CD4-positive, alpha-beta T cell treated with Interleukin-4 for 4 hours (primary cell): ENCODE measurements at places on chromosomes 7 and 10.

DNA sequence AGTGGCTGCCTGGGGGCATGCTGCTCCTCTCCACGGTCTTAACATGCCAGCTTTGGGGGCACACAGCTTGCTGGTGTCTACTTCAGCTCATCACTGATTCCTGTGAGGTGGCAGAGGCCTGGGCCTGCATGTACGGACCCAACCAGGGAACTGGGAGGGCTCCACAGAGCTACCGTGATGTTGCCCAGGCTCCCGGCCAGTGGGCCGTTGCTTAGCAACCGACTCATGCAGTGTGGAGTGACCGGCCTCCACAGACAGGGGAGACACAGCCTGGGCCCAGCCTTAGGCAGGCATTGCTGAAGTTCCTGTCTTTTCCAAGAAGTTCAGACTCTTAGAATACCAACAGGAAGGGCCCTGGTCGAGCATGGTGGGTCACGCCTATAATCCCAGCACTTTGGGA, 25.8 kb upstream of the SH2B2 start:
- no peak for DNase-seq

- no peak for DNase-seq
Measured at GRCh38 chr10:115657161-115657860, 564.1 kb downstream of the ATRNL1 start.

DNA sequence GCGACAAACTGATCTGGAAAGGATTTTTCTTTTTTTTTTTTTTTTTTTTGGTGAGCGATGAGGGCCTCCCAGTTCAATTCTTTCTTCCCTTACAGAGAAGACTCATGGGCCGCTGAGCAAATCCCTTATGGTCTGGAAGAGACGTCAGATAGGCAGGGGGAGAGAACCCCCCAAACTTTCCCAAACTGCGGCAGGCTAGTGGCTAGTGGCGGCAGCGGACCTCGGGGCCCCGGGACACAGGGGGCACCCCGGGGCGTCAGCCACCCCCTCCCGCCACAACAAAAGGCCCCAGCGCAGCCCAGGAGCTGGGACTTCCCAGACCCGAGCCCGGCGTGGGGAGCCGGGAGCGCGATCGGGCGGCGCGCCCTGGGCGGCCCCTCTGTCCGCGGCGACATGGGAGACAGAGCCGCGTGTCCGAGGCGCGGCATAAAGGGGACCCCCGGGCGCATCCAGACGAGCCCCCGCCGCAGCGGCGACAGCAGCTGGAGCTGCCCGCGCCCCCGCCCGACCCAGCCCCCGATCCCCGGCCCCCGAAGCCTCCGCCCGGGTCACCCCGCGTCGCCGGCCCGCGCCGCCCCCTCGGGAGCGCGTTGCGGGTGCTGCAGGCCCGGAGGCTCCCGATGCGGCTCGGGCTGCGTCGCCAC, 755 bp downstream of the FAM171A1 start:
- no peak for DNase-seq

DNA sequence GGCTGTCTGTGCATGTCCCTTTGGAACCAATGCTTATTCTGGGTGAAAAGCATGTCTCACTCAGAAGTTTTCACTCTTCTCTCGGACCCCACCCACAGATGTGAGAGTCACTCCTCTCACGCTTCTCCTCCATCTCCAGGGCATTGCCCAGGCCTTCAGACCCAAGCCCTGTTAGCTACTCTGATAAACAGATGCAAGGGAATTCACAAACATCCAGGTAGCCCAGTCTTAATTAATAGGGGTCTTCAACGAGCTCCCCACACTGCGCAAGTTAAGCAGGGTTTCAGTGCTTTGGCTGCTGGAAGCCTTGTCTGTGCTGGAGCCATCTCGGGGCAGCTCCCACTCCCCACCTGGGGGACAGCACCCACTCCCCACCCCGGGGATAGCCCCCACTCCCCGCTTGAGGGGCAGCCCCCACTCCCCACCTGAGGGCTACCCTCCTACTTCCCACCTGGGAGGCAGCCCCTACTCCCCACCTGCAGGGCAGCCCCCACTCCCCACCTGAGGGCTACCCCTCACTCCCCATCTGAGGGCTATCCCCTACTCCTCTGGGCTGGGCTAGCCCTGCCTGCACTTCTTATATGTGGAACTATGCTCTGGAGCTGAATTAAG, 8.7 kb downstream of the PKD1L1 start:
- DNase-seq: no peak

GRCh38 chr7:96284835-96285234, 37.1 kb downstream of the SLC25A13 start:
- no peak for DNase-seq

- DNase-seq: no peak
Measured at GRCh38 chr10:24344279-24344678, 135.3 kb downstream of the KIAA1217 start.

DNA sequence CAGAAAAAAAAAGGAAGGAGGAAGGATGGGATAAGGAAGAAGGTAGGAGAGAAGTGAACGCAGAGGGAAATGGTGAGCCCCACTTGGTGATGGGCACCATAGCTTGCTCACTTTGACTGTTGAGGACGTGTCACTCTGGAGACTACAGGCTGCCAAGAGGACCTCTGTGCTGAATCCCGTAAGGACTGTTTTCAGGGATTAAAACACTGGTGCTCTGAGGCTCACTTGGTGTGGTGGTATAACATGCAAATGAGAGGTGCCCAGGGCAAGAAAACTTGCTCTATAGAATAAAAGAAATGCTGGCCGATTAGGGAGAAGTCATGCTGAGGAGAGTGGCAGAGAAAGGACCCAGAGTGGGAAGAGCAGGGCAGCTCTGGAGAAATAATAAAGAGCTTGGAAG, 5.3 kb upstream of the IL2RA start:
- DNase-seq: no peak

DNA sequence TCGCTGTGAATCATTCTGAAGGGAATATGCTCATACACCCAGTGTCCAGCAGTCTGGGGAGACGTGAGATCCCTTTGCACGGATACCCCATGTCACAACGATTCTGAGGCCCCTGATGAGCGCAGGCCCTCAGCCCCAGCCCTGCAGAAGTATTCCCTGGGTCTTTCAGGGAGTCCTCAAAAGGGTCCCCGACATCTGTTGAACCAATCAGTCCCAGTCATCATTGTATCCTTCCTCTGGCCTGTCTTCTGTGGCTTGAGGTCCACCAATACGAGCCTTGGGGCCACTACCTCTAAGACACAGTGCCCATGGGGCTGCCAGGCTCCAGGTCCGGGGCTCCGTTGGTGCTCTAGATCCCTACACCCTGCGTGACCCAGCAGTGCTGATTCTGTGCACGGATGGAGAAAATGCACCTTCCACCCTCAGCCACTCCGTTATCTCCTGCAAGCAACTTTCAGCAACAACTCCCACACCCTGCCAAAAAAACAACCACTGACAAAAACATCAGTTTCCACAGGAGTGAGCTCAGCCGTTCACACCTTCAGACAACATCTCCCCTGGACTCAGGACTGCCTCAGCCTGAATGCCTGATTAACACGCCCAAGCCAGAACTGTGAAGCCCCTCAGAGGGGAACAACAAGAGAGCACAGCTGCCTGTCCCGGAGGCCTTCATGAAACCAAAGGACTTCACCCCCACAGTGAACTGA, 46.9 kb upstream of the KDM7A start:
- peak; percentile 41 for DNase-seq

DNA sequence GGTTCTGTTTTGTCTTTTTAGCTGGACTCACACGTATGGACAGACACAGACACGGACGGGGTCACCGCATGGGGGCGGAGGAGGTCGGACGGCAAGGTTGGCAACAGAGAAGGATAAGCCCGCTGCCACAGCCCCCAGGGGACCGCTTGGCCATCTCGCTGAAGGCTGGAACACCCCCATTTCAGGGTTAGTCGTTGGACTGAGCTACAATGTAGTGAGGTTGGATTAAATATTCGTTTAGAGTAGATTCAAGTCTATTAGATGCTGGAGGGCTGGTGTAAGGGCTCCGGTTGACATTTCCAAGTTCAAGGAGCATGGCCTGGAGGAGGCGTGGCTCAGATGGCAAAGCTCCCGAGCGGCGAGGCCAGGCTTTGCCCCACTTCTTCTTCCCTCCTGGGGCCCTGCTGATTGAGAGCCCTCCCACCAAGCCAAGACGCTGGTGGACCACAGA, 35.2 kb downstream of the PPIF start:
- no peak for DNase-seq

DNA sequence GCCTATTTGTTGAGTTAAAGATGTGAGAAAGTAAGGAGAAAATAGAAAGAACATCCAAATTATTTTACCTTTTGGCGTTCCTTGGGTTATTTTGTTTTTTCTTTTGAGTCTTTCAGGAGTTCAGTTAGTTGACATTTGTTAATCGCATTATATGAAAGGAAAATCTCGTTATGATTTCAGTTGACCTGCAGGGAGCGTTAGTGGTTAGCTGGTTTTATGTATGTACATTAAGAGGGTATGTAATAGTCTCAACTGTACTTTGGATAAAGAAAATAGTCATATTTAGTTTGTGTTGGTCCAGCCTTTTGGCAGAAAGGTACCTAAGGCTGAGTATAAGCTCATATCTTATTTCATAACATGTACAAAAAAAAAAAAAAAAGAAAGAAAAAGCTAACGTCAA, 4.0 kb downstream of the BMPER start:
- DNase-seq: no peak
